Stimulated activated CD4-positive, alpha-beta T cell treated with anti-CD3 and anti-CD28 coated beads, Interleukin-1b, Interleukin-23, amount 100 ng/mL, for 1 hour (primary cell): ENCODE measurements at places on chromosomes 7 and 10.

DNA sequence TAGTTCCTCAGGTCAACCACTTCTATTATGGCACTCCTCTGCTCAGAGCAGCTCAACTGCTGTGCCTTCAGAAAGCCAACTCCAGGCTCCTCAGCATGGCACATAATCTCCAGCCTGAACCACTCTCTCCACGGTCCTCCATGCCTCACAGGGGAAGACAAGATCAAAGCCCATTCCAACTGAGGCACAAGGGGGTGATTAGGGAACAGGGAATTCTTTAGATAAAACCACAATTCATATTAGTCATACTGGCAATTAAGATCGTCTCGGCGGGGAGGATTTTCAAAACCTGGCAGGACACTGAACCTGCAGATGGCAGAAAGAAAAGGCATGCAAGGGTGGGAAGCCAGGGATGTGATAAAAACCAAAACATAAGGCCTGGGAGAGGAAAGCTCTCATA lies 361.6 kb downstream of the FGFR2 start:
- no peak for DNase-seq

DNA sequence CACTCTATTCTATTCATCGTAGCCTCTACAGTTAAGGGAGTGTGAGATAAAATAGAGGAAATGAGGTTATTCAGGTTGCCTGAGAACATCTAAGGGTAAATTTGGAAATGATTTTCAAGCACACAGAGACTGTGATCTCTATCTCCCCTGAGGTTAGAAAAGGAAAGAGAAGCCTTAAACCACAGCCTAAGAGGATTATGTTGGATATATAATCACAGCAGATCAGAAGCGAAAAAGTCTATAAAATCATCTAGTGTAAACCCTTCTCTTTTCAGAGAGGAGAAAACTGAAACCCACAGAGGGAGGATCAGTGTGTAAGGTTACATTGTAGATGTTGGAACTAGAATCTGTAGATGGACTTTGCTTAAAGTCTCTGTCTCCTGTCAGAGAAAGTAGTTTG lies 90.6 kb upstream of the SEMA3E start:
- DNase-seq, result no peak

DNA sequence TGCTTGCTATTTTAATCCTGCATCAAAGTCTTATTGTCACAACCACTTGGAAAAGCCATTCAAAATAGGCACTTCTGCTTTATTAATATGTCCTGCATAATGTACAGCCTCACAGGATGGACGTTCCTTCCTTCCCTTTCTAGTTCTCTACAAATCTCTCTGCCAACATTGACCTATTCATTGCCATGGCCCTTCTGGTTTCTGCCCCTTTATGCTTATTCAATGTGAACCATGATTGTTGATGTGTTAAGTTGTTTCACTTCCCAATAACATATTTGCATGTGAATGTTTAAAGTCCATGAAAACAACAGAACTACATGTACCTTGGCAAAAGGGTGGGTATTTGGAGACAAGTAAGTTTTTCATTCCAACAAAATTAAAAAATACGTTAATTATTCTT lies 45.7 kb downstream of the COL28A1 start:
- no peak for DNase-seq

- no peak for DNase-seq
These were observed 98.6 kb downstream of the CREM start for GRCh38 chr10:35225204-35225603.

DNA sequence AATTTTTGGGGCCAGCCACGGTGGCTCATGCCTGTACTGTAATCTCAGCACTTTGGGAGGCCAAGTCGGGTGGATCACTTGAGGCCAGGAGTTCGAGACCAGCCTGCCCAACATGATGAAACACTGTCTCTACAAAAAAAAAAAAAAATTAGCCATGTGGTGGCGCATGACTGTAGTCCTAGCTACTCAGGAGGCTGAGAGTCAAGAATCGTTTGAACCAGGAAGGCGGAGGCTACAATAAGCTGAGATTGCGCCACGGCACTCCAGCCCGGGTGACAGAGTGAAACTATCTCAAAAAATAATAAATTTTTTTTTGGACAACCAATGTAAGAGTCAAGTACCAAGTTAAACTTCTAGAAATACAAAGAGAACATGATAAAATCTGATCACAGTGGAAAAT lies 164.6 kb downstream of the AVL9 start:
- DNase-seq, result no peak

GRCh38 chr7:102289057-102289456 lies 2.4 kb downstream of the SH2B2 start:
- DNase-seq, result no peak

- DNase-seq, result no peak
These were observed 3.2 kb upstream of the HUS1 start for GRCh38 chr7:47982610-47983009.

GRCh38 chr7:23685731-23686130 lies 5.7 kb downstream of the FAM221A start:
- no peak for DNase-seq

DNA sequence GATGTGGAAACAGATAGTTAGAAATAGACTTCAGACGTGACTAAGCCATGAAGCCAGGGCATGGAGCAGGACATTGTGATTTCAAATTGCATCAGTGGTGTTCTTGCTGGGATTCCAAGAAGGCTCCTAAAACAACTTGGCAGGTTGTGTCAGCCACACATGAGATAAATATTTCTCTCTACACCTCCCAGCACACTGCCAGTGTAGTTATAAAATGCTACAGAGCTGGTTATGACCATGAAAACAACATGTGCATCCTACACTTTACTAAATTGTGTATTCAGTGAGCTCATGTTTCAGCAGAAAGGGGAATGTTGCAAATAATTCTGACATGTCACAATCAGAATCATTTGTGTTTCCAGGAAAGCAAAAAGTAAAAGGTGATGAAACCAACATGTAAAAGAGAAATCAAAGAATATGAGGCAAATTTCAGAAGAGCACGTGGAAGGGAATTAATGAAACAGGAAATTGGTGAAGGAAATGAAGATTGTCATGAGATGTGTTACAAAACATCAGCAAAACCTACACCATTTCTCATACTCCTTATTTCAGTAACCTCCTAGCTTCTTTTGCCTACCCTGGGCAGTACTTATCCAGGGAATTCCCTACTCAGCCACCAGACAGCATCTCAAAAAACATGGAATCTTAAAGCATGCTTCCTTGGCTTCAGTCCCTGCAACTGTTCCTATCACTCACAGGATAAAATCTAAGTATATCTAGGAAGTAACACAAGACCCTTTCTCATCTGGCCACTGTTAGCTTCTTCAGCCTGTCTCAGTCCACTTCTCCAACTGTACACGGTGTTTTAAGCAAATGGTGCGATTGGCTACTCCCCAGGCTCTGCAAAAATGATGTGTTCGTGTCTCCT lies 5.8 kb upstream of the CYP3A7 start:
- DNase-seq, result no peak
